ENCODE measurements at places on chromosomes 1 and 21. TPM values are rescaled to one million over a fixed set of nuclear protein-coding genes. Genes with fewer than 3 reads are reported as not detected.

GRCh38 chr1:9242338-9242969, 7.9 kb downstream of the H6PD start:
- peaks cover 2% of the 10 kb centered on the region for H3K36me3 ChIP-seq
- H3K4me3 ChIP-seq = no peak overlapping the region
- no peaks in the 10 kb centered on the region for H3K27me3 ChIP-seq
- peak; percentile 71 for DNase-seq

GRCh38 chr21:38958323-38958705, 152.6 kb downstream of the ETS2 start:
- H3K27me3 ChIP-seq = no peaks in the 10 kb centered on the region
- no peaks in the 10 kb centered on the region for H3K36me3 ChIP-seq
- no peak for DNase-seq
- peaks cover 14% of the 10 kb centered on the region for H3K4me1 ChIP-seq

DNA sequence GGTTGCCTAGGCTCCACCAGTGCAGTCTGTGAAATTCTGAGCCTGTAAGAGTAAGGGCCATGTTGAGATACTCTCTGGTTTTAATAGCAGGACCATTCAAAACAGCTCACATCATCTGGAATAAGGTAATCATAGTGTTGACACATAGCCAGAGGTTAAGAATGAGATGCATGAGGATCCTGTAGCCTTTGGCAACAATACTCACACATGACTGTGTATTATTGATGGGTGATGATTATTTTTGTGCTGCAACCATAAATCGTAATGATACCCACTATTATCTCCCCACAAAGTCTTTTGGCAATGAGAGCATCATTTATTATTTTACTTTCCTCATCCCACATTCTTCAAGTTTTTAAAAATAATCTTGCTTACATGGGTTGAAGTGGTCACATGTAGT, 35.5 kb downstream of the KCNK2 start:
- DNase-seq = no peak
- no peaks in the 10 kb centered on the region for H3K36me3 ChIP-seq
- no peak overlapping the region for H3K4me3 ChIP-seq
- H3K27me3 ChIP-seq = no peaks in the 10 kb centered on the region
- no peak overlapping the region for H3K27ac ChIP-seq

DNA sequence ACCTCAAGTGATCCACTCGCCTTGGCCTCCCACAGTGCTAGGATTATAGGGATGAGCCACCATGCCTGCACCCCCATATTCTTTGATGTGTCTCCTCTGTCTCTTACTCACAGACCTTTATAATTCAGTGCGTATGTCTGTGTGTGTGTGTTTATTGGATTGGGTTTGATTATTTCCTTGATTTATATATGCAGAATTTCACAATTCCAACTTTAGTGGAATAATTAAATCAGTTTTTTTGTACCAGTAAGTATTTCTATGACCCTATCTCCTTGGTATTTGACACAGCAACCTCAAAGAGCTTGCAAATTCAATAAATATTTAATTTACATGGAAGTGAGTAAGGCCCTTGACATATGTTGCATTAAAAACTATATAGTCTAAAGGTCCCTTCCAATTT, 333.9 kb upstream of the ADAMTS5 start:
- H3K4me3 ChIP-seq = no peak overlapping the region
- no peak overlapping the region for H3K27ac ChIP-seq
- no peaks in the 10 kb centered on the region for H3K27me3 ChIP-seq
- H3K4me1 ChIP-seq = no peaks in the 10 kb centered on the region
- H3K36me3 ChIP-seq = no peaks in the 10 kb centered on the region

DNA sequence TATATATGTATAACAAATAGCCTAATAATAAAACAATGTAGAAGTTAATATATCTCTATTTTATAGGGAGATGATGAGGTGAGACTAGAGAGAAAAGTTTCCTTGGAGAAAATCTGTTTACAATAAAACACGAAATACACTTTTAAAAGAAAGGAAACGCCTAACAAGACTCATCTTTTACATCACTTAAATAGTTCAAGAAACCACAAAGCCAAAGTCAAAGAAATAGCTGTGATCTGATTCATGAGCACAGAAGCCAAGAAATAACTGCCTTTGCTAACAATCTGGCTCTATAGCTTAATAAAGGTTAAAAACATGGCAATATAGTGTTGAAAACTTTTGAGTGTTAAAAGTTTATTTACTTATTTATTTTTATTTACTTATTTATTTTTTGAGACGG, 61.5 kb downstream of the TOR3A start:
- H3K27me3 ChIP-seq = no peaks in the 10 kb centered on the region
- H3K4me1 ChIP-seq = no peaks in the 10 kb centered on the region
- no peaks in the 10 kb centered on the region for H3K36me3 ChIP-seq
- no peak overlapping the region for H3K4me3 ChIP-seq
- DNase-seq = no peak
- H3K27ac ChIP-seq = peak overlapping the region; percentile 67

DNA sequence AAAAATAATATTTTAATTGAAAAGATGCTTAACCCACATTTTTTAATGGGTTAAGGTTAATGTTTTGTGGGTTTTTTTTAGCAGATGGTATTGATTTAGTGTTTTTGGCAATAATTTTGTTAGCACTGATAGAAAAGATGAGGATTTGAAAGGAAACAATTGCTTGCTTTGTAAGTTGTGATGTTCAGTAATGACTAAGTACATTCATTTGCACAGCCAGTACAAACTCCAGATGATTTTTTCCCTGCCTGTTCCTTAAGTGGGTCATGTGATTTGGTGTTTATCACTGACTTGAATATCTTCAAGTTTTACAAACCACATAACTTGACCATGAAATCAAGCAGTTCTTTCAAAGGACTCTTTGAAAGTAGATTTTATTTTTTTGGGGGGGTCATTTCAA, 15.0 kb downstream of the DISP1 start:
- no peak for DNase-seq
- H3K36me3 ChIP-seq = no peaks in the 10 kb centered on the region
- peaks cover 24% of the 10 kb centered on the region for H3K4me1 ChIP-seq
- peak overlapping the region; percentile 10 for H3K27ac ChIP-seq

DNA sequence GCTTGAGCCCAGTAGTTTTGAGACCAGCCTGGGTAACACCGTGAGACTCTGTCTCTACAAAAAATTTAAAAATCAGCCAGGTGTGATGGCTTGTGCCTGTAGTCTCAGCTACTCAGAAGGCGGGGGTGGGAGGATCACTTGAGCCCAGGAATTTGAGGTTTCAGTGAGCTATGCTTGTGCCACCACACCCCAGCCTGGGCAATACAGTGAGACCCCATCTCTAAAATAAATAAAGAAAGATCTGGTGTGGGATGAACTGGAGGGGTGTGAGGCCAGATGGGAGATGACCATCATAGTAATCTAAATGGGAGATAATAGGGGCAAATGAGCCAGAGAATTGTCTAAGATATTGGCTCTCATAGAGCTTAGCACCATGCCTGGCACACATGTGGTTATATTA, 60.1 kb upstream of the TRABD2B start:
- no peak overlapping the region for H3K27ac ChIP-seq
- no peak overlapping the region for H3K4me3 ChIP-seq
- DNase-seq = no peak
- no peaks in the 10 kb centered on the region for H3K27me3 ChIP-seq

DNA sequence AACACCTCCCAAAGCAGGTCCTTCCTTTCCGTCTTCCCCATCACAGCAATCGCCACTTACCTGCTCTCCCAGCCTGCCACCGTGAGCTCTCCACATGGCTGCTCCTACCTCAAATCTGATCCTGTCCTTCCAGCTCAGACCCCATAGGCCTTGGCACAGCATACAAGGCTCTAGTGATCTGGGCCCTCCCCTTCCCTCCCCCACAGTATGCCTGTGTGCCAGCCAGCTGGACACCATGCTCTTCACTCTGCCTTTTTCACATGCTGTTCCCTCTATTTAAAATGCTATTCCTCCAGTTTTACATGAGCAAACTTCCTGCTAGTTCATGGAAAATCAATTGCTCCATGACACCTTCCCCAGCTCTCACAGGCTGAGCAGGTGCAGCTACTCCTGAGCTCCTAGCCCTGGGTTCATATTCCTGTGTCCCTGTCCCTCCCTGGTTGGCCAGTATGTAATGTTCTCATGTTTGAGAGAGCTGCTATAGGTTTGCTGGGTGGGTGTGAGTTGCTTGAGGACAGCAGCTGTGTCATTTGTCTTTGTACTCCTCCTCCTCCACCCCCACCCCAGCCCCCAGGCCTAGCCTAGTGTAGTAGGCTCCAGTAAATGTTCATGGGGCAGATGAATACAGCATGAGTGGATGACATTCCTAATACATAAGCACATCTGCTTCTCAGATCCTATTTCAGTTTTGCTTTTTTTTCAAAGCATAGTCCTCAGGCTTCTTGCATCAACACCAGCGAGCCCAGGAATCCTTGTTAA, 6.3 kb upstream of the TNNT2 start:
- no peak for DNase-seq
- H3K27ac ChIP-seq = no peak overlapping the region
- H3K36me3 ChIP-seq = no peaks in the 10 kb centered on the region

DNA sequence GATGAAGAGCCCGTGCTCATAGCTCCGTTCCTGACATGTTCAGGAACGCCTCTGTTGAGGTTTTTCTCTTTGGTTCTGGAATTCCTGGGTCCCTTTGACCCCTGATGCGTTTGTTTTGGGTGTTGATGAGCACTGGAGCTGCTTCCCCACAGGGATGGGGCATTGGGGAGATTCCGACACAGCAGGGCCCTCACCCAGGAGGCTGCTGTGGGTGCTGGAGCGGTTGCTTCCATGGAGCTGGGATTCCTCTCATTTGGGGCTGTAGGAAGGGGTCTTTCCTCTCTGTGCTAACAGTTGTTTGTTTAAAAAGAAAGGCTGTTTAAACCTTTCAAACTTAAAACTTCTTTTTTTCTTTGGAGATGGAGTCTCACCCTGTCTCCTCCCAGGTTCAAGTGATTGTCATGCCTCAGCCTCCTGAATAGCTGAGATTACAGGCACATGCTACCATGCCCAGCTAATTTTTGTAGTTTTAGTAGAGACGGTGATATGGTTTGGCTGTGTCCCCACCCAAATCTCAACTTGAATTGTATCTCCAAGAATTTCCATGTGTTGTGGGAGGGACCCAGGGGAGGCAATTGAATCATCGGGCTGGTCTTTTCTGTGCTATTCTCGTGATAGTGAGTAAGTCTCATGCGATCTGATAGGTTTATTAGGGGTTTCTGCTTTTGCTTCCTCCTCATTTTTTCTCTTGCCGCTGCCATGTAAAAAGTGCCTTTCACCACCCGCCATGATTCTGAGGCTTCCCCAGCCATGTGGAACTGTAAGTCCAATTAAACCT, 48.9 kb downstream of the SKI start:
- H3K27me3 ChIP-seq = no peaks in the 10 kb centered on the region
- no peak for DNase-seq
- H3K4me1 ChIP-seq = peaks cover 81% of the 10 kb centered on the region
- H3K36me3 ChIP-seq = no peaks in the 10 kb centered on the region
- H3K4me3 ChIP-seq = no peak overlapping the region

DNA sequence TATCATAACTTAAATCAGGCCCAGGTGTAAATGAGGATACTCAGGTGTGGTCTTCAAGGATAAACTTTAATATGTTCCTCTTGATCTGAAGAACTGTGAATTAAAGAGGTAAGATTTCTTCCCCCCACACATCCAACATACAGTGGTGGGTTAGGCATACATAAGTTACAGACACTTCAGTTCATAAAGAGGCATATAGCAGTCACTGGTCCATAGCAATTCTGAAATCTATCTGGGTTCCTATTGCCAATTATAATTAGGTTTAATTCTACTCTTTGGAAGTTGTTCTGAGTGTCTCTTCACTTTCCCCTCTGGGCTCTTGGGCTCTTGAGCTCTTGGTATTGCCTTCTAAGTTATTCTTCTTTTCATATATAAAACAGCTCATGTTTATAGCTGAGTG, 32.5 kb upstream of the TSPAN2 start:
- no peaks in the 10 kb centered on the region for H3K36me3 ChIP-seq
- peaks cover 19% of the 10 kb centered on the region for H3K4me1 ChIP-seq
- H3K27ac ChIP-seq = no peak overlapping the region
- H3K27me3 ChIP-seq = no peaks in the 10 kb centered on the region
- H3K4me3 ChIP-seq = no peak overlapping the region

DNA sequence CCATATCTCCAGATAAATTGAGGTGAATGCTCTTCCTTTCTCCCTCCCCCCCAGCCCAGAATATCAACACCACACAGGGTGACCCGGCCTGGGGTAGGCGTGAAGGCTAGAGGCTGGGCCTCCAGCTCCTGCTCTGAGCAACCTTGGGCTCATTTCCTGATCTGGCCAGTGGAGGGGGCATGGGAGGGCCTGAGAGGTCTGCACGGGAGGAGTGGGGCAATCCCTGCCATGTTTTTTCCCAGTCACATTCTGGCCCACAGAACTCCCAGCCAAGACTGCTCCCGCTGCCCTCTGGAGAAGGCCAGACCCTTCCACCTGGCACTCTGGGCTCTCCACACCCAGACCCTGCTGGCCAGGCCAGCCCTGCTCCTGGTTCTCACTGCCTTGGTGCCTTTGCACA, 3.9 kb downstream of the CLDN19 start:
- no peak overlapping the region for H3K27ac ChIP-seq
- no peak overlapping the region for H3K4me3 ChIP-seq
- no peak for DNase-seq
- H3K4me1 ChIP-seq = no peaks in the 10 kb centered on the region
- H3K36me3 ChIP-seq = no peaks in the 10 kb centered on the region
- no peaks in the 10 kb centered on the region for H3K27me3 ChIP-seq

GRCh38 chr1:214967865-214968575, 114.5 kb upstream of the KCNK2 start:
- no peaks in the 10 kb centered on the region for H3K27me3 ChIP-seq
- no peak overlapping the region for H3K27ac ChIP-seq
- no peak overlapping the region for H3K4me3 ChIP-seq
- no peaks in the 10 kb centered on the region for H3K36me3 ChIP-seq
- DNase-seq = no peak
- peaks cover 21% of the 10 kb centered on the region for H3K4me1 ChIP-seq

DNA sequence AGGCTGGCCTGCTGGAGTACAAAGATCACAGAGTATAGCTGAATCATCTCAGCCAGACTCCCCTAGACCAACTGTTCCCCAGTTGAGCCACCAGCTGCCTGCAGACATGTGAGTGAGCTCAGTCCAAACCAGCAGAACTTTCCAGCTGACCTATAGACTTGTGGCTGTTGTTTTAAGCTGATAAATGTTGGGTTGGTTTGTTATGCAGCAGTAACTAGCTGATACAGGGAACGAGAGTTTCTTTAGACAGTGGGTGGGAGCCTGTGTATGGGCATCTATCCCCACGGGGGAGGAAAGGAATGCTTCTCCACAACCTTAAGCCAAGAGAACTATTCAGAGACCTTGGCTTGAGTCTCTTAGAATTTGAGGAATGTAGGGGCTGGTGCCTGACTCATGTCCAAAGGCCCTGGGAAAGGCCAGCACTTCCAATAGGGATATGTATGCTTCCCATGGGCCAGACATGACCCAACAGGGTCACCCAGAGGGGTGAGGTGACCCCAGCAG, 30.1 kb downstream of the SLC1A7 start:
- no peak for DNase-seq
- H3K36me3 ChIP-seq = no peaks in the 10 kb centered on the region
- H3K27ac ChIP-seq = no peak overlapping the region
- peaks cover 3% of the 10 kb centered on the region for H3K4me1 ChIP-seq
- no peak overlapping the region for H3K4me3 ChIP-seq
- no peaks in the 10 kb centered on the region for H3K27me3 ChIP-seq

TP73 gene
- not detected for total RNA-seq

PNRC2 gene
- 177 TPM for total RNA-seq

TAF13 gene
- 47.1 TPM for total RNA-seq
